ENCODE measurements at places on chromosomes 16 and 17.

- DNase-seq = peak; percentile 71
These were observed 27.8 kb downstream of the BAHCC1 start for GRCh38 chr17:81422776-81423697.

GRCh38 chr16:7745276-7745675 is 412.6 kb downstream of the RBFOX1 start:
- no peak for DNase-seq

DNA sequence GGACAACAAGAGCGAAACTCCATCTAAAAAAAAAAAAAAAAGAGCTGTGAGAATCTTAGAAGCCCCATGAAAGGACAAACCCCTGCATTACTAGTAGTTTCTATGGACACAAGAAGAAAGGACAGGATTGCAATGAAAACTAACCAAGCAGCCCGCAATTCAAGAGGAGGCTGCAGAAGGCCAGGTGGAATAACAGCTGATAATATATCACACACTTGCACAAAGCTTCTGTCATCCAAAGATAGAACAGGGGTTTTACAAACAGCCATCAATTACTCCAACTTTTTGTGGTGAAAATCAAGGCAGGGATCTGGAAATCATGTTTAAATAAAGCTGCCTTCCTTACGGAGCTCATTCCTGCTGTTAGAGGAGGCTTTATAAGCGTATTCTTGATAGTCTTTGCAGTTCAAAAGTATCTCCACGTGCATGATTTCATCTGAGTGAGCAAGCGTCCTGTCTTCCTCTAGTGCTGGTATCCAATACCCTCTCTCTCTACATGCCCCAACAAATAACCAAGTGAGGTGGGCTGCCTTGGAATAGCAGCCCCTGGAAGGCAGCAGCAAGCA is 23.1 kb upstream of the TMEM94 start:
- no peak for DNase-seq

DNA sequence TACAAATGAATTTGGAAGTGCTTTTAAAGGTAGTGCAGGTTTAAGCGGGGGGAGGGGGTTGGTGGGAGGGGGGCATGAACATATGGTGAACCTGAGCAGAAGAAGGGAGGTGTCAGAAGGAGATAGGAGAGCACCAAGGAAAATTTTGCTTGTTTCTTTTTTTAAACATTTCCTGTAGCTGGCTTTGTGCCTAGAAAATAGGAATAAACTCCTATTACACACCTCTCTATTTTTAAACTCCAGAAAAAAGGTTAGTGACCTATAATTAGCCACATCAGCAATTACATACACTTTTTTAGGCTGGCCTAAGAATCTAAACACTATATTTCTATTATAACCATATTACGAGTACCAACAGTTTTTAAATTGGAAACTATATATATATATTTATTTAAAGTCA is 159.1 kb downstream of the SKAP1 start:
- DNase-seq = no peak

GRCh38 chr16:65102326-65102725 is 19.5 kb downstream of the CDH11 start:
- DNase-seq = no peak

DNA sequence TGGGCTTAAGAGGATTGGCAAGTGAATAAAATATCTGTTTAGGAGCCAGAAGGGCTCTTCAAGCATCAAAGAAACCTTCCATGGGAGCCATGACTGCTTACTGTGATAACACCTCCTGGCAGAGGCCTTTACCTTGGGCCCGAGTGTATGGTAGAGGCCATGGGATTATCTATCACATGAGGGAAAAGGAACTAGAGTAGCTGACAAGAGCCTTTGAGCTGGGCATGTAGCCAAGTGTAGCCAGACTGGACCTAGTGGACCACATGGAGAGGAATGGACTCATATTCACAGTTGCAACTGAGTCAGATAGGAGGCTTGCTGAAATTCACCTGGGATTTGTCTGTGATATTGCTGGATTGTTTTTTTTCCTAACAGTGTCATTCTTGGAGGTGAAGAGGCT is 276.0 kb upstream of the ZFHX3 start:
- no peak for DNase-seq

DNA sequence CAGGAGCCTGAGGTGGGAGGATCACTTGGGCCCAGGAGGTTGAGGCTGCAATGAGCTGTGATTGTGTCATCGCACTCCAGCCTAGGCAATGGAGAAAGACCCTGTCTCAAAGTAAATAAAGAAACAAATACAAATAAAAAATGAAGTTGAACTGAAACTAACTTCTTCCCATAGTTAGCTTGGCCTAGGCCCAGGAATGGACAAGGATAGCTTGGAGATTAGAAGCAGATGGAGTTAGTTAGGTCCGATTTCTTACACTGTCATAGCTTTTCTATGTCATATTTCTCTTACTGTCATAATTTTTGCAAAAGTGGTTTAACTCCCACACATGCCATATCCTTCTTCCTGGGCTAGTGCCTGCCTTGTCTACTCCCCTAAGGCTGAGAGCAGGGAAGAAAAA is 154.7 kb upstream of the CACNG3 start:
- DNase-seq = no peak

GRCh38 chr17:27430383-27430840 is 25.8 kb upstream of the KSR1 start:
- no peak for DNase-seq

GRCh38 chr17:59941131-59941530 is 23.4 kb downstream of the RNFT1 start:
- no peak for DNase-seq

GRCh38 chr17:33725675-33726271 is 432.7 kb upstream of the ASIC2 start:
- peak; percentile 1 for DNase-seq

All from pulmonary artery endothelial cell (primary cell).